Central memory CD4-positive, alpha-beta T cell (primary cell): ENCODE measurements at places on chromosomes 7 and 10.

DNA sequence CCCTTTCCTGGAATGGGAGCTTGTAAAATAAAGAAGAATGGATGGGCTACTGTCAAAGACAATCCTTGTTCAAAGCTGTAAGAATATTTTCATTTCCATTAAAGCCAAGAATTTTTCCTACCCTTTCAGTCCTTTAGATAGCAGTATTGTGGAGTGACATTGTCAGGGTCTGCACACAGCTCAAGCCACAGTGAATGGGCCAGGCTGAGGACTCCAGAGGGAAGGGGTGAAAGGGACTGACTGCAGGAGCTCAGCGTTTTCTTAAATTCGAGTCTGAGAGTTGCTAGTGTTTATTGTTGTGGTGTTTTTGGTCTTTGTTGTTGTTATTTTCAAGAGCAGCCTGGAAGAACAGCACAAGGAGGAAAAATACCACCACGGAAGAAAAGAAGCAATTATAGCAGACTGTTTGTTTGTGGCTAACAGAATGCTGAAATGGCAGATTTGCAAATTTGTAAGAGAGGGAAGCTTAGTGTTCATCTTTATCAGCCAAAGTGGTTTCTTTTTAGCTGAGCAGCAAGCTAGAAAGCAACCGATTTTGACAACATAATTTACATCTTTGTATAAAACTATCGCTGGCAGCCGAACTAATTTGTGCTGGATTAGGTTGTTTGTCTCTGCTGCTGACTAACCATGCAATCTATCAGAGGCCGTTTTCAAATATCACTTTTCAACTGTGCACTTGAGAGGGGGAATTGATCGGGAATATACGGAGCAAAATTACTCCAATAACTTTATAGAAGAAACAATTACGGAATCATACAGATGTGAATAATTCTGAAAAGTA is 192.1 kb downstream of the LRMDA start:
- no peak for DNase-seq

DNA sequence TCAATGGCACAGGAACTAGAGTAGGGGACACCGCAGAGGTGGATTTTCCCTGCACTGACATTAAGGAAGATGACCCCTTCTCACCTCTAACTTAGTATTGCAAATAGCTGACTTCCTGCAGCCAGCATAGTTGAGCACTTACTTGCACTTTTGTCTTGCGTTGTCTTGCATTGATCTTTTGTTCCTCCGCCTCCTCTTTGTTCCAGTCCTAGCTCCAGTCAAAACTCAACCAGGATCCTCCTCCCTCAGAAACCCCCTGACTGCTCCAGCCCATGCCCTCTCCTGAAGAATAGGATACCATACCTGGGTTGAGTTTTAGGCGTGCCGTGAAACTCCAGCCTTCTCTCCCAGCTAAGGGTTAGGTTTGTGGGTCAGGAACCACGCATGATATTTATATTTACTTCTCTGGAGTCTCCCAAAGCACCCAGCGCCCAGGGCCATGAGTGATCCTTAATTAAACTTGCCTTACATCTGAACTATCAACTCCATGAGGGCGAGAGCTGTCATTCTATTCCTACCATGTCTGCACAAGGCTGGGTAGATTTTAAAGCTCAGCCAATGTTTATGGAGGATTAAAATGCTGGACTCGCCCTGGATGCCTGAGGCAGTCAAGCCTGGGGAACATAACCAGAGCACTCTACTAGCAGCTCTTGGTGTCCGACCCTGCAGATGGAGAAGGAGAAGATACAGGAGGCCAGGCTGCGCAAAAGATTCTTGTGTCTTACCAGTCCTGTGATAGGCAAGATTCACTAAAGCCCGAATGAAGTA is 14.1 kb downstream of the ZNF467 start:
- no peak for DNase-seq

- no peak for DNase-seq
These were observed at the start of gene TRIM24 for GRCh38 chr7:138460176-138460648. Gene TRIM24, plus strand, starts transcription at chr7:138460259. Its CDS starts 290 bp downstream, at chr7:138460549.

DNA sequence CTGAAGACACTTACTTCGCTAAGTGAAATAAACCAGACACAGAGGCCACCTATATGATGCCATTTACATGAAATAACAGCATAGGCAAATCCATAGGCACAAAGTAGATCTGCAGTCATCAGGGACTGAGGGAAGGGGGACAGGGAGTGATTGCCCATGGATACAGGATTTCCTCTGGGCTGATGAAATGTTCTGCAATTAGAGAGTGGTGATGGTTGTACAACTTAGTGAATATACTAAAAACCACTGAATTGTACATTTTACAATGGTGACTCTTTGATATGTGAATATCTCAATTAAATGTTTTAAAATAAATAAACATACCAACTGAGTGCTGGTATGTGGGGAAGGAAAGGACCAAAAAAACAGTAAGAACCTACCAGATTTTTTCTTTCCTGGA is 20.4 kb downstream of the PPA1 start:
- DNase-seq: no peak

GRCh38 chr10:124388476-124388822 is 30.3 kb downstream of the OAT start:
- no peak for DNase-seq

GRCh38 chr7:6590645-6591110 is 857 bp downstream of the INTS15 start:
- no peak for DNase-seq

GRCh38 chr10:103470761-103471653 is 8.0 kb downstream of the CALHM3 start:
- peak; percentile 67 for DNase-seq

DNA sequence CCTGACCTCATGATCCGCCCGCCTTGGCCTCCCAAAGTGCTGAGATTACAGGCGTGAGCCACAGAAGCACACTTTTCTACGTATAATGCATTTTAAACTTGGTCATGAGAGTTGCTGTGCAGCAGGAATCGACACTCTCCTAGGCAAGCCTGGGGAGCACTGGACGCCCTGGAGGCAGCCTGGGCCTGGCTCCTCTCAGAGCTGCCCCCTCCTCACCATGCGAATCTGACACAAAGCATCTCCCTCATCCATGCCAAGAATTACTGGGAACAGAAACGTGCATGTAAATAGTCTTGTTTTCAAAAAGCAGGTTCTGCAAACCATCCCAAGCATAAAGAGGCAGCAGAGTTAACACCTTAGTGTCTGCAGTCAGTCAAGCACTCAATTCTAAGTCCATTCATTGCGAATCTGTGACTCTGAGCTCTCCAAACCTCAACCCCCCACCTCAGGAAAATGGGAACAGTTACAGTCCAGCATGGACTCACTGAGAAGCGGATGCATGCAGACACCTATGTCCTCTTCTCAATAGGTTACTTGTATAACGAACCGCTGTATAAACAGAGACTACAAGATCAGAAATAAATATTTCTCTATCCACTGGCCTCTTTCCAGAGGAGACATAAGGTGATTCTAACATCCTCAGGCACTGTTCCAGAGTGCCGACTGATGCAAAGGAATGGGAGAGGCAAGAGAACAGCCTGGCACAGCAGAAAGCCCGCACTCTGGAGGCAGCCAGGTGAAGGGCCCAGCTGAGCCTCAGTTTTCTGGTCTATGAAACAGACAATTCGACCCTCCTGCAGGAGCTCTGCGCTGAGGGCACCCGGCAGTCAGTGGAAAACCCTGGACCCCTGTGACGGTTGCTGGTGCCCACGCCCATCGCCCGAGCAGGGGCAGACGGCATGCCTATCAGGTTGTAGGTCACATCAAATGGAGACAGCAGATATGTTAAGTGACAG is 68.9 kb downstream of the MAD1L1 start:
- no peak for DNase-seq

GRCh38 chr10:121974019-121974534 is 940 bp downstream of the NSMCE4A start:
- no peak for DNase-seq

DNA sequence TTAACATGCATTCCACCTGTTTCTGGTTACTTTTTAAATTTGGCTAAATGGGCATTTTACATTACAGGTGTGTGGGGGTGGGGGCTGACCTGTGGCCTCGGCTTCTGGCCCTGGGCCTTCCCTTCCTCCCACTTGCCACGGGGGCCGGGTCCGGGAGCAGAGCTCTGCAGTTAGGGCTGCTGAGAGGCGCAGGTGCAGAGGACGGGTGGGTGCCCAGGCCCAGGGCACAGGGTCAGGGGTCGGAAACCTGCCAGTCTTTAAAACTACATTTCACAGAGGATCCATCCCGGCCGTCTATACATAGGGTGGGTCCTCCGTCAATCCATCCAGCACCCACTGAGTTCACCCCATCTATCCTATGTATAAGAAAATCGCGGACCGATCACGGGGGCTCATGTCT is 106.5 kb upstream of the INSIG1 start:
- DNase-seq: no peak

DNA sequence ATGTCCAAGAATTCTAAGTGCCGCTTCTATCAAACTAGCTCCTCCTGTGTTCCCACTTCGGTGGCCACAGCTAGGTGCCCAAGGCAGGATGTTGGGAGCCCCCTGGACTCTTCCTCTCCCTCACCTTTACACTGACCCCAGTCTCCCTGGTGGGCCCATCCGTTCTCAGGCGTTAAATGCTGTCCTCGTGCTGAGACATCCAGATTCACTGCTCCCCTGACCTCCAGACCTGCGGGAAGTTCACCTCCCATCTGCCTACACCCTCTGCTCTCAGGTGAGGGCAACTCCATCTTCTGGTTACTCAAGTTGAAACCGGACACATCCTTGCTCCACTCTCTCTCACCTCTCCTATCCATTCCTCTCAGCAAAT is 114.3 kb downstream of the ARHGAP22 start:
- no peak for DNase-seq

DNA sequence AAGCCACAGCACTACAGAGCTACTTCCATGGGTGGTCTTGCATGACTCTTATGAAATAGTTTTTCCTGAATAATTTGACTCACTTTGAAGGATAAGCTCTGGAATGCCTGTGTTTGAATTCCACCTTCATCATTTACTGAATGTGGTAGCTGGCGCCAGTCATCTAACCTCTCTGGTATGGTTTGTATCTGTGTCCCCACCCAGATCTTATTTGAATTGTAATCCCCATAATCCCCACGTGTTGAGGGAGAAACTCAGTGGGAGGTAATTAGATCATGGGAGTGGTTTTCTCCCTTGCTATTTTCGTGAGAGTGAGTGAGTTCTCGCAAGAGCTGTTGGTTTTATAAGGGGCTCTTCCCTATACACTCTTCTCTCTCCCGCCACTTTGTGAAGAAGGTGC is 11.2 kb upstream of the SLC13A1 start:
- no peak for DNase-seq

- DNase-seq: no peak
These were observed 458.9 kb upstream of the ANKRD30A start for GRCh38 chr10:36666451-36666850.

- no peak for DNase-seq
These were observed 142.0 kb upstream of the PRKCQ start for GRCh38 chr10:6721964-6722615.

DNA sequence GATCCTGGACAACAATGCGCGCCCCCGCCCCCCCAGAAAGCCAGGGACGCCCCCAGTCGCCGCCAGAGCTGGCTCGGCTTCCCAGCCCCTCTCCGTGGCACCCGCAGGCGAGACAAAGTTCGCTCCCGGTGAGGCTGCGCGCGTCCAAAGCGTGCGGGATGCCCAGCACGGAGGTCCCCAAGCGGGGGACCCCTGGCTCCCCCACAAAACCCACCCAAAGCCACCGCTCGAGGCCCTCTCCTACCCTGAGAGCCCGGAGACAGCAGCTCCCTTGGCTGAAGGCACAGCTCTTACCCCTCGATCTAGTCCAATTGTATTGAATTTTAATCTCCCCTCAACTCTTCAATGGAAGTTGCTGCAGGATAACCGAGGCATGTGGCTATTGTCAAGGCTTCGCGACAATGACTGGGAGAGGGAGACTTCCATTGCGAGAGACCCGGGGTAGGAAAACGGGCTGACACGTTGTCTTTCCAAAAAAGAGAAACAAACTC is 305.3 kb downstream of the PRPF18 start:
- DNase-seq: no peak

- DNase-seq: no peak
These were observed 208.0 kb downstream of the RELN start for GRCh38 chr7:103781409-103781808.

DNA sequence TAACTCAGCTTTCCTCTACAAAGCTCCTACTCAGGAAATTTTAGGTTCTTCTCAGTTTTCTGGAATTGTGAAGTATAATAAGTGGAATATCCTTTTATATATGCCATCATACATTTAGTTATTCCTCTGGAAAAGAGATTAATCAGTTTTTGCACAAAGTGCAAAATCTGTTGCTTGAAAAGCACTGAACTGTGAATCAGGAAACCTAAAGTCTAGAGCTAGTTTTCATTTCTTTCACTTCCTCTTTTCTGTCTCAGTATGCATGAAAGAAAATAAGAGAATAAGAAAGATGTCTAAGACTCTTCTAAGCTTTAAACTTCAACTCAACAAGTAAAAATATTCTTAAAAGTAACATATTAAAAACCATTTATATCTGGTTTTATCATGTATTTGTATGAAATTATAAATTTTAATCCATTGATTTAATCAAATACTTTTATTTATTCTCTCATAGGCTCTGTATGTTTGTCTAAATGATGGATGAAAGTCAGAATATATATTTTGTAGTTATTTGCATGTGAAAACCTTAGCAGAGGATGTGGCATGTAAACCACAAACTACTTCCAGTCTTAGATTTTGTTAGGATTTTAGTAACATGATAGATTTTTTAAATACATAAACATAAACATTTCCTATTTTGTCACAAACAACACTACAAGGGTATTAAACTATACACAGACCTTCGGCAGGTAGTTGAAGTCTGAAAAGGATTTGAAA is 1073.0 kb downstream of the XPNPEP1 start:
- no peak for DNase-seq

DNA sequence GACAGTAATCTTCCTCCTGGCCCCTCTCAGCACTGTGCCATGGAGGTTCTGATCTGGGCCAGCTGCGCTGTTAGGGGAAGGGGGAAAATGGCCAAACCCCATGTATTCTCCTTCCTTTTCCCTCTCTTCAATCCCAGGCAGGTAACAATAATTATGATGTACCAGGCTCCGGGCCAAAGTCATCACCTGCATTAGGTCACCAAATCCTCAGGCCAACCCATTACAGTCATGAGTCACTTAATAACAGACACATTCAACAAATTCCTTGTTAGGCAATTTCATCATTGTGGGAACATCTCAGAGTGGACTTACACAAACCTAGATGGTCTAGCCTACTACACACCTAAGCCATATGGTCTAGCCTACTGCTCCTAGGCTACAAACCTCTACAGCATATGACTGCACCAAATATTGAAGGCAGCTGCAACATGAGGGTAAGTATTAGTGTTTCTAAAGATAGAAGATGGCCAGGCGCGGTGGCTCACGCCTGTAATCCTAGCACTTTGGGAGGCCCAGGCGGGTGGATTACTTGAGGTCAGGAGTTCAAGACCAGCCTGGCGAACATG is 2.2 kb upstream of the HSPB1 start:
- no peak for DNase-seq

GRCh38 chr7:135510592-135511183 is 786 bp upstream of the CNOT4 start:
- DNase-seq: no peak

DNA sequence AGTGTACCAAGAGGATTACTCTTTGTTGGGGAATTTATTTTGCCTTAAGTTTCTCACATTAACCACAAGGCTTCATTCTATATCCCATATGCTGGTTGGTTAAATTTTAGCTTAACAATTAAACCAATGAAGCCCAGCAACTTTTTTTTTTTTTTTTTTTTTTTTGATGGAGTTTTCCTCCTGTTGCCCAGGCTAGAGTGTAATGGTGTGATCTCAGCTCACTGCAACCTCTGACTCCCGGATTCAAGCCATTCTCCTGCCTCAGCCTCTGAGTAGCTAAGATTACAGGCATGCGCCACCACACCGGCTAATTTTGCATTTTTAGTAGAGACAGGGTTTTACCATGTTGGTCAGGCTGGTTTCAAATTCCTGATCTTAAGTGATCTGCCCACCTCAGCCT is 75.0 kb upstream of the MKX start:
- DNase-seq: no peak
